Nephron progenitor cell (in vitro differentiated cells): ENCODE measurements at places on chromosomes 5 and 9.

DNA sequence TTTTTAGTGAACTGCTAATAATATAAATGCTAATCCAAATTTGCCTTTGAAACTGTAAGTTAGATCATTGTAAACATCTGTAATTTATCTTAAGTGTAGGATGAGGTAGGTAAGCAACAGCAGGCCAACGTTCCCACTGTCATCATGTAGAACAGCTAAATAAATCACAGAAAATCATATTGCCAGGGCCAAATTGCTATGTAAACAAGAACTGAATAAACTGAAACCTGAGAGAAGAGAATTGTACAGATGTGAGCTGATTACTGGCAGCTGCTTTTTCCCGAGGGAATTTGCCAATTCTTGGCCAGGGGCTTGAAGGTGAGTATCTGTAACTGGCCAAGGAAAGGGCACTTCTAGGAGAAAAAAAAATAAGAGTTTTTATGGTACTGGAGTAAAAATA lies 97.6 kb downstream of the CDH10 start:
- DNase-seq: no peak

- no peak for DNase-seq
These were observed 131.5 kb upstream of the GRHPR start for GRCh38 chr9:37290940-37291485.

DNA sequence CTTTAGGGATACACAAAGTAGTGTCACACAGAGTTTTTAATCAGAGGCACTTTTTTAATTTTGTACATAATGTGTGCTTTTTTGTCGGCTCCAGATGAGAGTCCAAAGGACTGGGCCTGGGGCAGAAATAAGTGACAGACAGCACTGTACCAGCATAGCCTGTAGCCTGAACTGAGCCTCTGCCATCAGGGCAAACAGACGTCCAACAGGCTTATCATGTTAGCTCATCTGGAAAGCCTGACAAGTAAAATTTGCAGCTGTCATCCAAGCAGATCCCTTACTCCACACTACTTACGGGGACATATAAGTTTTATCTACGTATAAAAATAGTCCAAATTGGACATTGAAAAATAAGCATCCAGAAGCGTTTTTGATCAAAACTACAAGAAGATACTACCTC lies 233.1 kb upstream of the GAS1 start:
- DNase-seq: no peak

DNA sequence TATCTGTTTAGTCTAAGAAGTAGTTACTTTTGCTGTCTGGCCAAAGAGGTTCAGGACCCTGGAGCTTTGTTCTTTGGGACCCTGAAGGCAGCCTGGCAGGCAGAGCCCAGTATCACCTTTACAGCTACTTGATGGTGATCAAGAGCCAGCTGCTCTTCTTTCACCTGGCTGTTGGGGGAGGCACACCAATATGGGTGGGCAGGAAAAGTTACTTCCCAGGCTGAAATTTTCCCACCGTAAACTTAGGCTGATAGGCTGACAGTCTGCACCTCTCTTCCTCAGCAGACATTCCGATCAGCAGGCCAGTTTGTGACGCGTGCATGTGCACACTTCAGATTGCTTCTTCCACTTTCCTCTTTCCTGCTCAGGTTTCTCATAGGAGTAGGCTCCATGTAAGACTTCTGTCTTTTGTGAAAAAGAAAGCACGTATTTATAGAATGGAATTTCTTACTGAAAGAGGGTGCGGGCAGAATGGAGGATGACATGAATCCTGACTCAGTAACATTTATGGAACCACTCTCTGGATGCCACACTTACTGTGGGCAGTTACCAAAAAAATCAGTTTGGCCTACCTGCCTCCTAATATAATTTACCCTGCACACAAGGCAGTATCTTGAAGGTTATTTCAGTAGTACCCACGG lies 223.9 kb upstream of the DMRT1 start:
- DNase-seq: no peak

DNA sequence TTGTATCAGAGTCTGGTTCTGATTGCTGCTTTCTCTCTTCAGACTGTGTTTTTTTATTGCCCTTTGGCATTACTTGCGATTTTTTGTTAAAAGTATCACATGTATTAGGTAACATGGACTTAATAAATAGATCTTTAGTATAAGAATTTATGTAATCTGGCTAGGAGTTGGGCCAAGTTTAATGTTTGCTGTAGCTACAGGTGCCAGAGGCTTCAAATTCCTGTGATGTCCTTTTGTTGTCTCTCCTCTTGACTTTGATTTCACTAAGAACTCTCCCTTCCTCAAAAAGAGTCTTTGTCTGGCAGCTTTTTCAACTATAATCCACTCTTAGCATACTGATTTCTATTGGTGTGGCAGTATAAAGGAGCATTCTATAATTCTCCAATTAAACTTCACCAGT lies 313.1 kb downstream of the DTWD2 start:
- no peak for DNase-seq

DNA sequence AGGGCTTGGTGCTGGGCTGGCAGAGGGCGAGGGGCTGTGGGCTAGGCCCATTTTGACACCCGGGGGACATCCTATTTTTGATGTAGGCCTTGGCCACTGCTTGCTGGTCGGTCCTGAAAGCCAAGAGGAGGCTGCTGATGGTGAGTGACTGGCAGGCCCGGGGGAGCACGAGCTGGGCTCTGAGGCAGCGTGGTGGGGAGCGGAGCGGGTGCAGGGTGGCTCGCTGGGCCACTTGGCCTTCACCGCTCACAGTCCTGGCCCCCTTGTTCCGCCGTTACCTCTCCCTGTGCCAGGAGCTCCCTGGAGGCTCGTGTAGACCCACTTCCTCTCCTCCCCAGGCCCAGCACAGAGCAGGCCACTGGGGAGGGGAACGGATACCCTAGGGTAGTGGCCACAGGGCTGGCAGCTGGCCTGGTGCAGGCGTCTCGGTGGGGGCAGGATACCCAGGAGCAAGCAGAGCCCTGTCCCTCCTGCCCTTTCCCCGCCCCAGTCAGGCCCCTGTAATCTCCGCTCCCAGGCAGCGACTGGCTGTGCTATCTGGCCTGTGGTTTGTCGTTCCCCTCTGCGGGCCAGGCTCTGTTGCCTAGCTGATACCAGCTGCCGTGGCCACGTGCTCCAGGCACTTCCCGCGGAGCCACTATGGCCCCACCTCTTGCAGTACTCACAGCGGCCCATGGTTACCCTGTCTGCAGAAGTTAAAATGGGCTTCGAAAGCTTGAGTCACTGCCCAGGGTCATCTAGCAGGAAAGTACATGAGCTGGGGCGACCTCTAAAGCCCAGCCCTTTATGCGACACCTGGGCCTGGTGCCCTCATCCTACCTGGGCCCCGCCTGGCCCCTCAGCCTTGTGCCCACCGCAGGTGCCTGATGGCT lies 11.7 kb upstream of the DOLPP1 start:
- DNase-seq: no peak
